Trophoblast cell (in vitro differentiated cells and primary cell): ENCODE measurements at places on chromosomes 1 and 21.

- H3K36me3 ChIP-seq, result no peaks in the 10 kb centered on the region
- DNase-seq, result no peak
- no peak overlapping the region for H3K27ac ChIP-seq
- no peaks in the 10 kb centered on the region for H3K27me3 ChIP-seq
- no peaks in the 10 kb centered on the region for H3K4me1 ChIP-seq
Observed at GRCh38 chr1:59967780-59968179, 41.2 kb upstream of the CYP2J2 start.

- H3K4me3 ChIP-seq, result no peak overlapping the region
- H3K4me1 ChIP-seq, result no peaks in the 10 kb centered on the region
- DNase-seq, result no peak
- H3K36me3 ChIP-seq, result no peaks in the 10 kb centered on the region
Observed at GRCh38 chr1:228032041-228032440, 25.2 kb downstream of the WNT3A start.

GRCh38 chr1:95321531-95321930, 87.5 kb downstream of the RWDD3 start:
- no peaks in the 10 kb centered on the region for H3K36me3 ChIP-seq
- H3K4me1 ChIP-seq, result no peaks in the 10 kb centered on the region
- no peak for DNase-seq
- H3K27me3 ChIP-seq, result no peaks in the 10 kb centered on the region

DNA sequence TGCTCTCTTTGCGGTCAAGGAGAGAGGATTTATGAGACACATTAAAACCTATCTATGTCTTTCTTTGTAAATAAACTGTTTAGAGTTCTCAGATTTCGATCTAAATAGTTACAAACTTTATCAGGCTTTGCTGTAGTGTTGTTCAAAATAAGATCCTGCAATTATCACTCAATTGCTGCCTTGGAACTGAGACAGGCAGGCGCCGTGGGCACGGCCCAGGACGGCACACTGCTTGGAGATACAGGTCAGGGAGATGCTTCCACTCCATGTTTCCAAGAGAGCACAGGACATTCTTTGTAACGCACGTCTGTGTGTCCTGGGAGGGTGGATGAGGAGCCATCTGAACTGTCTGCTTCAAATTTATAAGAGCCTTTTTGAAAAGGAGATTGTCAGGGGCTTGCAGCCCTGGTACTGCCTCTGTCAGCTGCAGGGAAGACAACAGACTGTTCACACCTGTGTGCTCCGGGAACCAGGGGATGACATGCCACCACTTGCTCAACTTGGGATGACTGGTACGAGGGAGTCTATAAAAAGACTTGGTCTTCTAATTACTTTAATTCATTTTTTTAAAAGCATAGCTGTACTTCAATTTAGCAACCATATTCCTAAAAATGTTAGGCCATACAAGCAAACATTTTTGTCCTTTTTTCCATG, 472.9 kb upstream of the RUNX1 start:
- no peaks in the 10 kb centered on the region for H3K36me3 ChIP-seq
- DNase-seq, result no peak
- H3K27me3 ChIP-seq, result no peaks in the 10 kb centered on the region
- H3K4me3 ChIP-seq, result no peak overlapping the region
- H3K4me1 ChIP-seq, result no peaks in the 10 kb centered on the region

GRCh38 chr1:213136190-213136917, 85.3 kb downstream of the RPS6KC1 start:
- H3K36me3 ChIP-seq, result no peaks in the 10 kb centered on the region
- peak; percentile 75 for DNase-seq
- H3K27me3 ChIP-seq, result no peaks in the 10 kb centered on the region
- no peak overlapping the region for H3K4me3 ChIP-seq
- H3K4me1 ChIP-seq, result no peaks in the 10 kb centered on the region

GRCh38 chr1:193113258-193113991, 8.2 kb upstream of the GLRX2 start:
- no peak overlapping the region for H3K27ac ChIP-seq
- H3K4me3 ChIP-seq, result no peak overlapping the region
- DNase-seq, result no peak
- H3K36me3 ChIP-seq, result no peaks in the 10 kb centered on the region
- no peaks in the 10 kb centered on the region for H3K27me3 ChIP-seq

DNA sequence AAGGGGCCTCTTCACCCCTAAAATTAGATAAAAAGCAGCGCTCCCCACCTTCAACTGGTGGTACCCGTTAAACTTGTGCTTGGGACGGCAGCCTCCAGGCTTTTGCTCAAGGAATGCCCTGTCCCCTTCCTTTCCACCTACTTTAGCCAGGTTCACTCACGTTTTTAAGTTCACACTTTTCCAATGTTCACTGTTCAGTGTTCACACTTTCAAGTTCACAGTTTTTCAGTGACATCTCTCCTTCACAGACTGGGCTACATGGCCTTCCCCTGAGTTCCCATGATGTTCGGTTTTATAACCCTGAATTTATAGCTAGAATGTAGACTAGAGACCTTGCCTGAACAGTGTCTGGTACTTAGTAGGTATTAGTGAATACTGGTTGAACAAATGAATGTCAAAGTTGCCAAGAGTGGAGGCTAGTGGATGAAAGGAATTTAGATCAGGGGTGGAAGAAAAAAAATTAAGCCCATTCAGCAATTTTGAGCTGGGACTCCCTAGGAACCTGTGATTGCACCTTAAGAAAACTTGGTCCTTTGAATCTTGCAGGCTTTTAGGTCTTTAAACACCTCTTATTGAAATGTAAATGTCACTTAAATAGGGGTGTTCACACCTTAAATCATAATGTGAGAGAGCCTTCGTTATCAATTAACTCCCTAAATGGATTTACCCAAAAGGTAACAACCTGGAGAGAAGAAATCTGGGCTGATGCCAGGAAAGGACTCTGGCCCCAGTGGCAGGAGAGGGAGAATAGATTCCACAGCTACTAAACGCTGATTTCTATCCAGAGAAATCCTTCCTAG, 12.3 kb downstream of the BTG2 start:
- H3K27me3 ChIP-seq, result no peaks in the 10 kb centered on the region
- no peaks in the 10 kb centered on the region for H3K36me3 ChIP-seq
- DNase-seq, result no peak

DNA sequence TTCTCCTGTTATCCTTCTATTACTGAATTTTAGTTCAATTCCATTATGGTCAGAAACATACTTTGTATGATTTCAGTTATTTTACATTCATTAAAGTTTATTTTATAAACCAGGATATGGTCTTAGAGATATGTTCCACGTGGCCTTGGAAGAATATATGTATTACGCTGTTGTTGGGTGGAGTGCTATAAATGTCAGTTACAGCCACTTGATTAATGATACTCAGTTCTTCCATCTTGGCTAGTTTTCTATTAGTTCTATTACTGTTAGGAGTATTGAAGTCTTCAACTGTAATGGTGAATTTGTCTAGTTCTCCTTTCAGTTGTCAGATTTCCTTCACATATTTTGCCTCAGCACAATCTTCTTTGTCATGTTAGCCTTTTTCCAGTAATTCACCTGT, 26.7 kb downstream of the CCSAP start:
- no peaks in the 10 kb centered on the region for H3K4me1 ChIP-seq
- no peaks in the 10 kb centered on the region for H3K27me3 ChIP-seq
- no peak for DNase-seq
- H3K27ac ChIP-seq, result no peak overlapping the region

DNA sequence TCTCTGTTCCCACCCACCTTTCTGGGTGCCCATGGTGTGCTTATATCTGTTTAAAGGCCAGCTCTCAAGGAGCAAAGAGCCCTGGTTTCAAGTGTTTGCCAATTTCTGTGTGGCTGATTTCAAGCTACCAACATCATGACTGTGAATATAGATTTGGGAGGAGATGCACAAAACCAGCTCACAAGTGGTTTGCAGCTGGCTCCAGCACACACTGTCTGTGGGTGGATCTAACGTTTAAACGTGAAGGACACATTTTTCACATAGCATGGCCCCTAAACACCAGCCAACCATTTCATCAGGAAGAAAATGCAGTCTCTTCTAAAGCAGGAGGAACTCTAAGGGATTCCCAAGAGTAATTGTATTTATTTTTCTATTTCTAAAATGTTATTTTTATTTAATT, 65.2 kb downstream of the FCRL5 start:
- no peaks in the 10 kb centered on the region for H3K36me3 ChIP-seq

DNA sequence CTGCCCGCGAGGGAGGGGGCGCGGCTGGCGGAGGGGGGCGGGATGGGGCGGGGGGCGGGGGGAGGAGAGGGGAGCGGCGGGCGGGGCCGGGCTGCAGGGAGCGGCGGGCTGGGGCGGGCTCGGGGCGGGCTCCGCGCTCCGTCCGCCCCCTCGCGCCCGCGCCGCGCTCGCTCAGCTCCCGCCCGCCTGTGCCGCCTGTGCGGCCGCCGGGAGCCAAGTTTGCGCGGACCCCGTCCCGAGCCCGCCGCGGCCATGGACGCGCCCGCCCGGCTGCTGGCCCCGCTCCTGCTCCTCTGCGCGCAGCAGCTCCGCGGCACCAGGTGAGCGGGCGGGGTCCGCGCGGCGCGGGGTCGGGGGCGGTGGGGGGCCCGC, at the start of gene GABRD:
Gene GABRD (plus strand): TSS at position 174 of the 372 bp plus-strand sequence. CDS start 79 bp downstream, at position 253.
- no peak within 1 kb of the TSS for H3K4me3 ChIP-seq
- no peak for DNase-seq
- H3K27ac ChIP-seq, result no peak within 1 kb of the TSS
- H3K27me3 ChIP-seq, result peaks cover 28% of the 10 kb centered on the region

GRCh38 chr1:198641966-198642668, 3.3 kb downstream of the PTPRC start:
- H3K4me3 ChIP-seq, result no peak overlapping the region
- H3K4me1 ChIP-seq, result no peaks in the 10 kb centered on the region
- no peaks in the 10 kb centered on the region for H3K27me3 ChIP-seq
- no peak overlapping the region for H3K27ac ChIP-seq

GRCh38 chr1:237074371-237075117, 32.6 kb downstream of the RYR2 start:
- H3K27me3 ChIP-seq, result no peaks in the 10 kb centered on the region
- peaks cover 4% of the 10 kb centered on the region for H3K4me1 ChIP-seq
- DNase-seq, result no peak
- no peak overlapping the region for H3K27ac ChIP-seq

DNA sequence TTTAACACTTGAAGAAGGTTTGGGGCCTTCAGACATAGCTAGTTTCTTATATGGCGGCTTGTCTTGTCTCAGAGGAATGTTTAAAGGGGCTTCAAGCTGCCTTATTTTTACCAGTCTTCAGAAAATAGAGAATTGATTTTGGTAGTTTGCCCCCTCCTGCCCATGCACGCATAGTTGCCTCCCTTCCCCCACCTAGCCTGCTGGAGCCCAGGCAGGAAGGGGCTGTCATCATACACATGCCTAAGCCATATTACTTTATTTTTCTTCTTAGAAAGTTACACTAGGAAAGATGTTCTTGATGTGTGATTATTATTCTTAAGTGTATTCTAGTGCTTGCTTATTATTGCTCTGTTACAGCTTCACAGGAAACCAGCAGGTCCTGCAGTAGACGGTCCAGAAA, 18.3 kb downstream of the PBX1 start:
- H3K27me3 ChIP-seq, result no peaks in the 10 kb centered on the region
- peaks cover 13% of the 10 kb centered on the region for H3K4me1 ChIP-seq
- no peak overlapping the region for H3K4me3 ChIP-seq
- H3K36me3 ChIP-seq, result peaks cover 3% of the 10 kb centered on the region

- no peaks in the 10 kb centered on the region for H3K36me3 ChIP-seq
- H3K27me3 ChIP-seq, result no peaks in the 10 kb centered on the region
- H3K4me1 ChIP-seq, result peaks cover 33% of the 10 kb centered on the region
- H3K27ac ChIP-seq, result no peak overlapping the region
- H3K4me3 ChIP-seq, result no peak overlapping the region
Observed at GRCh38 chr1:67571901-67572593, 113.0 kb upstream of the GADD45A start.
